ENCODE measurements at places on chromosomes 3 and 15. TPM values are rescaled to one million over a fixed set of nuclear protein-coding genes. Genes with fewer than 3 reads are reported as not detected.

Gene SLC12A1
- total RNA-seq = not detected

Gene BNC1
- 14.3 TPM for total RNA-seq

Gene C15orf62
- total RNA-seq = not detected

Gene ESYT3
- 1.4 TPM for total RNA-seq

Gene MAGEL2
- not detected for total RNA-seq
